ENCODE measurements at places on chromosomes 7 and 10.

DNA sequence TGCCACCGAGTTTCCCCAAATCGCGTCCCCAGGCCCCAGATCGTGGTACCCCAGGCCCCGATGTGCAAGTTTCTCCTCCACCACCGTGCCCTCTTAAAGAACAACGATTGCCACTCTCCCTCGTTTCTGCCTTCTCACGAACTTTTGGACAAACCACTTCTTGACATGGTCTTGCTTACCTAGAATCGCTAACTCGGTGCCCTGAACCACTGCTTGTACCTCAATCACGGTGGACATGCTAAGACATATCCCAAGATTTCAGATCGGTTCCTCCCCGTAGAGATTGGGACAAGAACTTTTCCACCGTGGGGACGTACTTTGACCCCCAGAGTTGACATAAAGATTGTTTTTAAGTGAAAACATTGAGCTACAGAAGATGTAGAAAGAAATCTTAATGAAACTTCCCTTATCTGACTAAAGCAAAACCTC, 477 bp upstream of the ZC3HAV1 start:
- no peak for DNase-seq

DNA sequence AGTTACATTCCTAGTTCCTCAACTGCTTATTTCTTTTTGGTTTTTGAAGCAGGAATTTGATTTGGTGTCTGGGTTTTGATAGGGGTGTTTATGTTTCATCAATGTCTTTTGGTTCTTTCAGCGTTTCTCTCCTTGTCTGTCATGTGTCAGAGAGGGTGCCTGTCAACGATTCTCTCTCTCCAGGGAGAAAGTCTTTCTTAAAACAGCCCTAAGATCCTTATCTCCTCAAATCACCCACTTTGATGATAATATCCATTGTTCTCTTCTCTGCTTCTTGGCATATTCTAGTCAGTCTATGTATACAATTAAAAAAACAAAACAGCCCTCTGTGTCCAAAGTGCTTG, 77.2 kb downstream of the TCF7L2 start:
- DNase-seq: peak; percentile 51

GRCh38 chr10:44261710-44262455, 123.0 kb downstream of the CXCL12 start:
- peak; percentile 32 for DNase-seq

DNA sequence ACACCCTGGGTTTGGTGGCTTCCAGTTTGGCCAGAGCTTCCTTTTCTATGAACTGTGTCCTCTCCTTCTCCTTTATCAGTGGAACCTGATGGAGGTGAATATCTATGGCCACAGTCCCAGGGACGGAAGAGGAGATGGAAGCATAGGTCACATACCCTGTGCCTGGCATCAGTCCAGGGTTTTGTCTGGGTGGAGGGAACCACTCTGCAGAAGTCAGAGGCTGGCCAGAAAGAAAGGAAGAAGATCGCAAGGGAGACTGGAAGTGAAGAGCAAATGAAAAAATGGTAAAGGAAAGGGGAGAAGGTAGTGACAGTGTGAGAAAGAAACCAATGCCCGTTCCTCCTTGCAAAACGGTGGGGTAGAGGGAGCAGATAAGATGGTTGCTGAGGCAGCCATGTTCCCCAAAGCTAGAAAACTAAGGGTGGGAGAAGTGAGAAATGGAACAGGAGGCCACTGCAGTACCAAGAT, 77.9 kb upstream of the HECW1 start:
- no peak for DNase-seq

- no peak for DNase-seq
Measured at GRCh38 chr10:42680267-42680666, 41.9 kb upstream of the ZNF33B start.

DNA sequence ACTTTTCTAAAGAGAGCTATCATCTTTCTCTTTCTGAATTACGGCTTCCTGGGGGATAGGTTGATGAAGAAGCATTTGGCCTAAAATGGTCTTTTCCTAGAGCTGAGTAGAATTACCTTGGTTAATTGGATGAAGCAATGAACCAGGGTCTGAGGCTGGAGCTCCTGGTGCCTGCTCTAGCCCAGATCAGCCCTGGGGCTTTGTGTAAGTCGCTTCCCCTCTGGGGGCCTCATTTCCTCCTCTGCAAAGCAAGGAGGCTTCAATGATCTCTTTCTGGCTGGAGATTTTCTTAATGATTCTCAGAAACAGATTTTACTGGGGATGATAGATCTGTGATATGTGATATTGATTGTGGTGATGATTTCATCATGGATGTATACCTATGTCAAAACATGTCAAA, 3.5 kb upstream of the CPA2 start:
- DNase-seq: no peak

GRCh38 chr10:122251459-122252255, 19.4 kb upstream of the BTBD16 start:
- no peak for DNase-seq

DNA sequence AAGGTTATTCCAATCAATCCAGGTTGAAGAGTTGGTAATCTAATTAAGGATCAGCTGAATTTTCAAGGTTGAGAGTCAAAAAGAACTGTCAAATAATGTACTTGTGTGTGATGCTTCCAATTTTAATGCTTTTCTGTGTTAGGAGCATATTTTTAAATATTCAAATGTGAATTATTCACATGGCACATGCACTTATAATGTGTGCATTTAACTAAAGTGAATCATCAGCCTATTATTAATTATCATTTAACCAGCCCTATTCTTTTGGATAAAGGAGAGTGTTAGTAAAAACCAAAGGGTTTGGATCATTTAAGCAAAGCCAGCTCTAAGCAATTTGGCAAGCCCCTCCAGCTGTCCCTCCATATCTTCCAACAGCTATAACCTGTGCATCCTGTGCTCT, 11.2 kb downstream of the LGI1 start:
- DNase-seq: no peak
